HFFc6 (cell line): ENCODE measurements at places on chromosomes 7 and 10. TPM values are rescaled to one million over a fixed set of nuclear protein-coding genes. Genes with fewer than 3 reads are reported as not detected.

- no peaks in the 10 kb centered on the region for H3K4me1 ChIP-seq
- no peak overlapping the region for H3K4me3 ChIP-seq
- H3K36me3 ChIP-seq: no peaks in the 10 kb centered on the region; the same call in 1 of the 2 replicates
- no peak overlapping the region for H3K27ac ChIP-seq
These were observed 142.0 kb upstream of the NPY start for GRCh38 chr7:24141874-24142509.

ZNF518A gene
- 3.6 to 6.5 TPM (median 4.1 TPM) in 3 replicates for total RNA-seq

PRDX3 gene
- 177 to 191 TPM (median 183 TPM) in 3 replicates for total RNA-seq

SLC26A5 gene
- total RNA-seq: not detected in 3 replicates

TUBB8 gene
- total RNA-seq: not detected in 3 replicates

- H3K27ac ChIP-seq: peak overlapping the region; percentile 93
- H3K4me1 ChIP-seq: peaks cover 64% of the 10 kb centered on the region
These were observed 105.5 kb downstream of the MYOF start for GRCh38 chr10:93376372-93377293.

DNA sequence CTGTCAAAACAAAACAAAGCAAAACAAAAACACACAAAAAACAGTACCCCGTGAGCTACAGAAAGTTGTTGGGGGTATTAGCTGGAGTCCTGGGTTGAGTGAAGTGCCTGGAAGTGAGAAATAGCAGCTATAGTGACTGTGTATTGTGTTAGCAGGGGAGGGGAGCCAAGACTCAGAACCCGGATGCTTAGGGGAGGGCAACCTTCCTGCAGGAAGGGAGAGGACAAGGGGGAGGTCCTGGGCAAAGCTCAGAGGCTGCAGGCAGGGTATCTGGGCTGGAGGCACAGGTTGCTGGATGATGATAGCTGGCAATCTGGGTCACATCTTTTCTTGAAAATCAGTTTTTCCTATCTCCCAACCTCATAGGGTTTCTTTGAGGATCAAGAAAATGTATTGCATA lies 75.8 kb upstream of the PARD3 start:
- peaks cover 7% of the 10 kb centered on the region; the same call in 1 of the 2 replicates for H3K27me3 ChIP-seq
- H3K27ac ChIP-seq: no peak overlapping the region
- H3K4me3 ChIP-seq: no peak overlapping the region
- no peak for DNase-seq

GPRIN2 gene
- not detected in 3 replicates for total RNA-seq

GRCh38 chr10:360653-361052 lies 225.4 kb downstream of the ZMYND11 start:
- no peak for DNase-seq
- peaks cover 2% of the 10 kb centered on the region for H3K27me3 ChIP-seq
- H3K4me3 ChIP-seq: no peak overlapping the region

AEBP1 gene
- total RNA-seq: 74.5 to 82.7 TPM (median 76.7 TPM) in 3 replicates
